Liver (tissue), 10 donors: ENCODE measurements at places on chromosomes 5 and 9. TPM values are rescaled to one million over a fixed set of nuclear protein-coding genes. Genes with fewer than 3 reads are reported as not detected.

Gene TRAPPC13
- 6.8 TPM for polyA plus RNA-seq

Gene PTGS1
- 1.4 TPM for polyA plus RNA-seq

Gene GLDC
- 62.8 TPM for polyA plus RNA-seq

Gene DOCK8
- polyA plus RNA-seq, result 4.2 TPM

Gene LRRC19
- polyA plus RNA-seq, result 0.27 TPM
